ENCODE measurements at places on chromosomes 5 and 9. TPM values are rescaled to one million over a fixed set of nuclear protein-coding genes. Genes with fewer than 3 reads are reported as not detected.

DNA sequence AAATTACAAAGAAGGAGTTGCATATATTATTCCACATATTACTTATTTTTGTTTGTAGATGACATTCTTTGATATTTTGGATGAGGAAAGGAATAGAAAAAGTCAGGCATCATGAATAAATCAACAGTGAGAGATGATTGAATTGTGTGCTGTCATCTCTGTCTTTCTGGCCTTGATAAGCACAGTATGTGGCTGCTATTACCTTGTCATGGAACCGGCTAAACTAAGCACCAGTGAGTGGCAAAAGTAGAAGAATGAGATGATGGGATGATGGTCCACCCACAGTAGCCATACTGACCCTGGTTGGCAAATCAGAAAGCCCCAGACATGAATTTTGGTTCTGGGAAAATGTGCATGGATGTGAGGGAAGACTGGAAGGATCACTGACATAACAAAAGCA, 361.2 kb upstream of the DMAC1 start:
- no peak for ATAC-seq

GRCh38 chr9:18726546-18726945, 252.6 kb downstream of the ADAMTSL1 start:
- no peak for ATAC-seq

Gene COL5A1
- 48.5 TPM for total RNA-seq

Gene ACOT12
- not detected for total RNA-seq

DNA sequence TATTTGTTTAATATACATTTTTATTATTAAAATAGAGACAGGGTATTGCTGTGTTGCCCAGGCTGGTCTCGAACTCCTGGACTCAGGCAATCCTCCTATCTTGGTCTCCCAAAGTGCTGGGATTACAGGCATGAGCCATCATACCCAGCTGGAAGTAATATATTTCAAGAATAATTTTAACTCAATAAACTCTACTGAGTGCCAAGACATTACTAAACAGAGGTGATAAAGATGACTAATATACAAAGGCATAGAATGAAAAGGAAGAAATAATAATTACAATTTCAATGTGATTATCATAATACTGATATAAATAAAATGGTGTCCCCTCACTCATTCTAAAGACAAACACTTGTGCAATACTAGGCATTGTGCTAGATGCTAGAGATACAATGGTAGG, 13.9 kb downstream of the GOLPH3 start:
- ATAC-seq: no peak

DNA sequence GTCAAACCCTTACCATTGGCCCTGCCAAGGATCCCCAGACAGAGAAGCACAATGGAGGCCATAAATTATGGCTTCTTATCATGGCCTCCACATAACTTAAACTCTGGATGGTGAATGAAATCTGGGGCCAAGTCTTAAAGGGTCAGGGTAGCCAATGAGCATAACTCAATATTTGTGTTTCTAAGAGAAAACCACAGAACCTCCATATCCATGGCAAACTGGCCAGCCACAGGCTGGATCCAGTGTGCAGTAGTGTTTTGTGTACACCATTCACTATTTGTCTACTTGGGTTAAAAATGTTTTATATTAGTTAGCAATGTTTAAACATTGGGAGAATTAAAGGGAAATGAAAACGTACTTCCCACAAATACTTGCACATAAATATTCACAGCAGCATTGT, 60.8 kb downstream of the CDO1 start:
- ATAC-seq: no peak

Gene SLCO6A1
- not detected for total RNA-seq

DNA sequence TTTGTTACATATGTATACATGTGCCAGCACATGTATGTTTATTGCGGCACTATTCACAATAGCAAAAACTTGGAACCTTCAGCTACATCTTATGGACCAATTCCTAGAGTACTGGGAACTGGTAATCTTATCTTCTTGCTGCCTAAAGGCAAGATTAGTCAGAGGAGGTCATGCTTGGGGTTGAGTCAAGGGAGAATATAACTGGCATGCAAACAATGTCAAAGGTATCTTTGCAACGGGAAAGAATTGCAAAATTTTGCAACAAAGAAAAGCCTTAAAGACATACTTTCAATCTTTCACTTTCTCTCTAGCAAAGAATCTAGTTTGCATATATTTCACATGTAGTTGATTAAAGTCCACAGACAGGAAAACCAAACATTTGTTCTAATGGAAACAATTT, 145.2 kb downstream of the EDIL3 start:
- no peak for ATAC-seq

DNA sequence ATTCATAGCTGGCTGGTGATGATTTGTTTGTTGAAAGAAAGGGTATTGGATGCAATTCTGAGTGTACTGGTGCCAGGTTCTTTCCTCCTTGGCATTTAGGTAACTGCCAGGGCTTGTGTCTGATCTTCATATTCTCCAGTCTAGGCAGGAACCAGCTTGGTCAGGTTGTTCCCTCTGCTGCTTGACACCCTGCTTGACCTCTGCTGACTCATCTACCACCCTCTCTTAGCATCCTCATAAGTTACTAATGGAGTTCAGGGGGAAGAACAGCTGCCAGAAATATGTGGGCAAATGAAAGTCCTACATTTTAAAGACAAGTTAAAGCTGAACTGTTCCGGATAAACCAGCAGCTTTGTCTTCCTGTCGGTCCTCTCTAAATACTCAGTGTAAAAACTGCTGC, 116.1 kb upstream of the TNC start:
- ATAC-seq: no peak

DNA sequence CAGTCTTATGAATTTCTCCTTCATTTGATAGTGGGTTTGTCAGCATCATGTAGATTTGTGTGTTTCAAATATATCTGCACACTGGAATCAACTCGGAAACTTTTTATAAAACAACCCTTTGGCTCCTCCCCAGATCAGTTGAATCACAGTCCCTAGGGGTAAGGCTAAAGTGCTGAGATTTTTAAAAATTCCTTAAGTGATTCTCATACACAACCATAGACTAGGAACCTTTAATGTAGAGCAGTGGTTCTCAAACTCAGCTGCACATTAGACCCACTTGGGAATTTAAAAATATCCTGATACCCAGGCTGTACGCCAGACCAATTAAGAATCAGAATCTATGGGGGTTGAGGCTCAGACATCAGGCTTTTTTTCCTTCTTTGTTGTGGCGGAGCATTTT, 17.5 kb upstream of the JAK2 start:
- ATAC-seq: no peak

DNA sequence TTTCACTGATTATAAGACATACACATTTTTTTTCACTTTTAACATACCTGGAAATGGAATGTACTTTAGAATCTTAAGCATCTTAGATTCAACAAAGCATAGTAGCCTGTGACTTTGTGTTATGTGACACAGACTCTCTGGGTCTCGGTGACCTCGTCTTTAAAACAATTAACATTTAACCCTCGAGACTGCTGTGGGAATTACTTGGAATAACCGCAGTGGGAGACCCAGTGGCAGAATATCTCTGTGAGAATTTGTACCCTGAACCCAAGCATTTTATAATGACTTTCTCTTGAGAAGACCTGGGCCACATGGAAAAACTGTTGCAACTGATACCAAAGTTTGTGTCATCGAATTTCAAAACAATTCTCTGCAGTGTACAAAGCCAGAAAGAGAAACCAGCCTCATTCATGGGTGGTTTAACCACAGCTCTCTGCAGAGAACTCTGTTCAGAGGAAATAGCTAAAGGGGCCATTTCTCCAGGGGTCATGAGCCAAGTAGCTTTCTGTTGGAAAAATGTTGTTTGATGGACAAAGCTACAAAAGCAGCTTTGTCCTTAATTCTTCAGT, 10.0 kb upstream of the RETREG1 start:
- no peak for ATAC-seq

- no peak for ATAC-seq
Observed at GRCh38 chr9:133558191-133559126, 24.0 kb downstream of the ADAMTSL2 start.

Gene PLPPR1
- total RNA-seq: not detected

DNA sequence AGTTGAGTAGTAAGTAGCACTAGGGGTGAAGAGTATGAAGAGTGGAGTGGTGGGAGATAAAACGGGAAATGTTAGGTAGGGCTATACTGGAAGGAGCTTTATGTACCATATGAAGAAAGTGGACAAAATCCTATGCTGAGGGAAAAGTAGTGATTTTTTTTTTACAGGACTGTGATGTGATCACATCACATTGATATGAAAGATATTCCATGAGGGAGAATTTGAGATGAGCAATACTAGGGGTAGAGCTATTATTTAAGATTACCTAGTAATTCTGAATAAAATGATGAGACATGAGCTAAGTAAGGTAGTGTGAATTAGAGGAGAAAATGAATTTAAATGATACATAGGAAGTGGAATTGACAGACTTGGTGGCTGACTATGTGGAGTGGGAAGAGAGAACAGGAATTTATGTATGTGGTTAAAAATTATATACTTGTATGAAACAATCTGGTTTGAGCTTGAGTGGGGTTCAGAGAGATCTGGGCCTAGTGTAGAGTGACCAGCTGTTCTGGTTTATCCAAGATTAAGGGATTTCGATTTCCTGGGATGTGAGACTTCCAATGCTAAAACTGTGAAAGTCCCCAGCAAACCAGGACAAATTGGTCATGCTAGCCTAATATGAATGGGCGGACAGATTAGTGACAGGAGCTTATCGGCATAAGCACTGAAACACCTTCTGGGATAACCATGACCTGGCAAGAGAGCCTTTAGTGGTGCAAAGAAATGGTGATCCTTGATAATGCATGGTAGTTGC, 29.3 kb upstream of the STOM start:
- ATAC-seq: no peak

DNA sequence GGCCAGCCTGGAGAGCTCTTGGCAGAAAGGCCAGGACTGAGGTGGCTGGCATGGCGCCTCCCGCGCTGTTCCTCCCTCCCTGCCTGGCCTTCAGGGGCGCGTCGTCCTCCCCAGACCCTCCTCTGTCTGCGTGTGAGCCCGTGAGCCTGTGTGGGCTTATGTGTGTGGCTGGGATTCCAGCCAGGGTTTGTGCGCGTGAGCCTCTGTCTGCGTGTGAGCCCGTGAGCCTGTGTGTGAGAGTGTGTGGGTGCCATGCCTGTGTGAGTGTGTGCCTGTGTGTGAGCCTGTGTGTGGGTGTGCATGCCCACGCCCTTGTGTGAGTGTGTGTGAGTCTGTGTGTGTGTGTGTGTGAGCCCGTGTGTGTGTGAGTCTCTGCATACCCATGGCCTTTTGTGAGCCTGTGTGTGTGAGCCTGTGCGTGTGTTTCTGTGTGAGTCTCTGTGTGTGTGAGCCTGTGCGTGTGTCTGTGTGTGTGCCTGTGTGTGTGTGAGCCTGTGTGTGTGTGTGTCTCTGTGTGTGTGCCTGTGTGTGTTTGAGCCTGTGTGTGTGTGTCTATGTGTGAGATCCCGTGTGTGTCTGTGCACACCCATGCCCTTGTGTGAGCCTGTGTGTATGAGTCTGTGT, 13.0 kb downstream of the RXRA start:
- ATAC-seq: no peak

DNA sequence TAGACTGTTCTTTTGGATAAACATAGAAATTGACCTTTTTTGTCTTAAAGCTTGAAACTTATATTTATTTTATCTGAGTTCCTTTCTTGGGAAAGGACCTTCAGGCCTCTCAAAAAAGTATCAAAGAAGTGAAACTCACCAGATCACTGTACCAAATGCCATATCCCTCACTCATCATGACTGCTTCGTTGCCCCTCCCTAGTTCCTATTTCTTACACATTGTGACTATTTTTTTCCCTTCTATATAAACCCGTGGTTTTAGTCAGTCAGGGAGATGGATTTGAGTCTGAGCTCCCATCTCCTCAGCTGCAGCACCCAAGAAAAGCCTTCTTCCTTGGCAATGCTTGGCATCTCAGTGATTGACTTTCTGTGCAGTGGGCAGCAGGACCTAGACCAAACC, 129.4 kb downstream of the LPAR1 start:
- no peak for ATAC-seq

DNA sequence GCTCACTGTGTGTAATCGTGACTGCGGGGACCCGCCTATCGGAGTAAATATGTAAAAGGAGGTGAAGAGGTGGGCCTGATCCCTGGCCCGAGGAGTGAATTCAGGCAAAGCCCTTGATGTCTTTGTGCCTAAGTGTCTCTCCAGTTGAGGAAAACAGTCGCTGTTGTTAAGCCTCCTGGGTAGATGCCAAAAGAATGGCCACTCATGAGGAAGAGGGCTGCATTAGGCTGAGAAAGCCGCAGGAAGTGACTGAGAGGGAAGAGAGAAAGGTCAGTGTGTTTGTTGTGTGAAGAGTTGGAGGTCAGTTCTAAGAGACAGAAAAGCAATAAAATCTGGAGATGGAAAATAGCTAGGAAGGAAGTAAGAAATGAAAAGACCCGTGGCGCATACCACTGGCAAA, 35.8 kb upstream of the PIP5K1B start:
- no peak for ATAC-seq

DNA sequence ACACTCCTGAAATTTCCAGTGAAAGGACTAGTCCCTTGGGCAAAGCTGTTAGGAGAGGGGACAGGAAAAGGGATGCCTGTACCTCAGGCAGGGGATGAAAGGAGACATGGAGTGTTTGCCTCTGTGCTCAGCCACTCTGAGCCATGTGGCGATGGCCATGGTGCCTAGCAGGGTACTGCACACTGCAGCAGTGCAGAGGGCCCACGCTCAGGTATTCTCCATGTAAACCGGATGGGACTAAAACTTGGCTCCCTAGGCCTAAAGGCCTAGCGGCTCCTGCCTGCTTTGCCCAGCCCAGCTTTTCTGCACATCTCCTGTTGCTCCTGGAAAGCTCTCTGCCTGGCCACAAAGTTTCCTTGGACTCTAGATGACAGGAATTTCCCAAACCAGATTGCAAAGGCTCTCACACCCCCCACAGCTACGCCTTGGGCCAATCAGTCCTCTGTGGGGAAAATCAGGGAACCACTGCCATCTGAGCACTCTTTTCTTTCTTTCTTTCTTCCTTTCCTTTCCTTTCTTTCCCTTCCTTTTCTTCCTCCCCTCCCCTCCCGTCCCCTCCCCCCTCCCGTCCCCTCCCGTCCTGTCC, 44.3 kb downstream of the HABP4 start:
- ATAC-seq: no peak

DNA sequence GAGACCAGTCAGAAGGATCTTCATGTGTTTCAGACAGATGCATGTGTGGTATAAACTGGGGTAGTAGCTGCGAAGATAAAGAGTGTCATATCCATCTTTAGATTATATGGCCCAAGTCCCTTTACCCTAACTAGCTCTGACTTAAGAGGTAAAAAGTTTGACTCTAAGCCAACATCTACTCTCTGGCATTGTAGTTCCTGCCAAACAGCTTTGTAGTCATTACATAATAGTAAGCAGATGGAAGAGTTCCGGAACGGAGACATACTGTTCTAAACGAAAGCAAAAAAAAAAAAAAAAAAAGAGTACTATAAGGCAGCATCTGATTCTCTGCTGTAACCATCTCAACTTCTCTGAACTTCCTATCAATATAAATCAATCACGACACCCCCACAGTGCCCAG, 48.8 kb downstream of the CEMIP2 start:
- ATAC-seq: peak; percentile 85

GRCh38 chr5:40124367-40124766, 555.3 kb upstream of the PTGER4 start:
- no peak for ATAC-seq

GRCh38 chr5:150763023-150763769, 4.4 kb upstream of the DCTN4 start:
- ATAC-seq: peak; percentile 32

Gene GDNF
- 3.9 TPM for total RNA-seq

GRCh38 chr9:131868766-131869165, 128.9 kb upstream of the RAPGEF1 start:
- no peak for ATAC-seq

Gene LCN2
- total RNA-seq: 222 TPM
